Neural progenitor cell (in vitro differentiated cells): ENCODE measurements at places on chromosomes 13 and 19. TPM values are rescaled to one million over a fixed set of nuclear protein-coding genes. Genes with fewer than 3 reads are reported as not detected.

Gene KLK1
- total RNA-seq: not detected in 2 replicates

Gene KIR2DL4
- not detected in 2 replicates for total RNA-seq

Gene NCR1
- total RNA-seq: not detected in 2 replicates

Gene SCEL
- not detected in 2 replicates for total RNA-seq
